ENCODE measurements at places on chromosomes 5 and 9.

- no peak for DNase-seq
These were observed 392.0 kb upstream of the KCNN2 start for GRCh38 chr5:113969901-113970300.

- no peak for DNase-seq
These were observed 266.7 kb downstream of the NSG2 start for GRCh38 chr5:174312270-174312617.

DNA sequence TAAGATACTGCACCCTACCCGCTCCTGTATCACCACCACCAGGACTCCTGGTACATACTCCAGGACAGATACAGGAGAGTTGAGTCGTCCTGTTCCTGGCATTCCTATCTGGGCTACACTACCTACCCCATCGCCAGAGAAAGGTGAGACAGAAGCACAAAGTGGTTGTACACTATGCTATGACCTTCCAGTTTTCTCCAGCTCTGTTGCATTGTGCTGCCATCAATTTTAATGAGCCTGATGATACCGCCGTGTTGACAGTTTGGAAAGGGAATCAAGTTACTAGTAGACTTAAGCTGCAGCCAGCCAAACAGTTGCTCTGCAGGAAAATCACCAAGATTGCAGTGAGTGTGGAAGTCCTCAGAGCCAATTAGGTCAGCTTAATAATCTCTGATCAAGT is 35.2 kb downstream of the ANP32B start:
- no peak for DNase-seq

GRCh38 chr5:172450861-172451695 is 3.2 kb downstream of the SH3PXD2B start:
- no peak for DNase-seq

- no peak for DNase-seq
These were observed 3.4 kb upstream of the HEMGN start for GRCh38 chr9:97941323-97941722.

DNA sequence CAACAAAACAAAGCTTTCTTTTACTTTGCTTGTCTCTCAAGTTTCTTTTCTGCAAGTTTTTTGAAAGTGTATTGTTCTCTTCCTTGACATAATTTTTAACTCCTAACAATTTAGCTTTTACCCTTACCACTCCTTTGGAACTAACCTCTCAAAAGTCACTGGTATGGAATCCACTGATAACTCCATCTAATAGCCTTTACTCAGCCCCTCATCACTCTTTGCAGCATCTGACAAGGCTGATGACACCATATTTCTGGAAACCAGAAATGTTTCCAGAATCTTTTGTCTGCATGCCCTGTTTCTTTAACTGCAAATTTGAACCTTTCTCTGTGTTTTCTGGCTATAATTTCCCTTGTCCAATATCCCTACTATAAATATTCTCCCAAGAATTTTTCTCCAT is 46.5 kb downstream of the ZNF474 start:
- no peak for DNase-seq

- no peak for DNase-seq
These were observed 149.7 kb upstream of the SV2C start for GRCh38 chr5:75933489-75933888.

DNA sequence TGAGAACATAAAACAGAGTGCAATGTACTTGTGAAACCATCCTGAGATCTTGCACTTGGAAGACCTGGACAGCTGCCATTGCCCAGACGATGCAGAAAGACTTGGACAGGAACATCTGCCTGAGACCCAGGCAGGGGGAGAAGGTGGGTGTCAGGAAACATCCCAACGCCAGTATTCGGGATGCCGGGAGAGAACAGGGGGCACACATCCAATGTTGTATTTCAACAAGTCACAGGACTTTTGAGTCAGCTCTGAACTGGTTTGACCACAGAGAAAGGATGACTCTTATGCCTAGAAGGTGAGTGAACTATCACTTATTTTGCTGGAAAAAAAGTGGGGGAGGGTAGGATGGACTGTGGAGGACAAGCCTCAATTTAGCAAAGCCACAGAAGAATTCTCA is 124.6 kb downstream of the ROR2 start:
- DNase-seq: no peak

DNA sequence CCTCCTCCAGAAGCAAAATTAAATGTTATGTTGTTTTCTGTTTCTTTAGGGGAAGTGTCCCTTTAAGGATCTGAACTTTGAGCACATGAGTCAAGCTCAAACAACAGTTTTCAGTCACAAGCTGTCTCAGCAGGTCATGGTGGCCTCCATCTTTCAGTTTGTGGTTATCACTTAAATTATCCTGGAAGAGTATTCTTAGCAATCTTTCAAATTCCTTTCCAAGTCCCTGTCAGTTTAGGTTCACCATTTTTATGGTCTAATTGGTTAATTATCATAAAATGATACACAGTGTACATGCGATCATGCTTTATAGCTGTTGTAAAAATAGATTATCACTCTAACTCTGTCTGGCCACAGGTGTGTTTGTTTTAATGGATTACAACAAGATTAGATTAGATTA is 43.1 kb upstream of the SELENOP start:
- DNase-seq: peak; percentile 84
